ENCODE measurements at places on chromosomes 1 and 21. TPM values are rescaled to one million over a fixed set of nuclear protein-coding genes. Genes with fewer than 3 reads are reported as not detected.

FCRL6 gene
- total RNA-seq, result not detected

HTR6 gene
- not detected for total RNA-seq

BGLAP gene
- 1.2 TPM for total RNA-seq

NECTIN4 gene
- not detected for total RNA-seq

COG2 gene
- 36.2 TPM for total RNA-seq

SPRR2B gene
- not detected for total RNA-seq

ADAMTS5 gene
- not detected for total RNA-seq

KDM5B gene
- total RNA-seq, result 88.5 TPM

IFNAR2 gene
- 19.1 TPM for total RNA-seq

AIM2 gene
- 0.22 TPM for total RNA-seq

CGN gene
- 0.27 TPM for total RNA-seq

DNA sequence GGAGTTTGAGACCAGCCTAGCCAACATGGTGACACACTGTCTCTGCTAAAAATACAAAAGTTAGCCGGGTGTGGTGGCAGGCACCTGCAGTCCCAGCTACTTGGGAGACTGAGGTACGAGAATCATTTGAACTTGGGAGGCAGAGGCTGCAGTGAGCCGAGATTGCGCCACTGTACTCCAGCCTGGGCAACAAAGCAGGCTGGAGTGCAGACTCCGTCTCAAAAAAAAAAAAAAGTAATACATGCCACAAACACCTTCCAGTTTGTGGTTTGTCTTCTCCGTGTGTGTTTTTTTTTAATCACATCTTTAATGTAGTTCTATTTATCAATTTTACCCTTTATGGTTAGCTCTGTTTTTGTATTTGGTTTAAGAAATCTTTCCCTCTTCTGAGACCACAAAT is 22.3 kb downstream of the POGZ start:
- no peak overlapping the region for H3K27ac ChIP-seq
- no peaks in the 10 kb centered on the region for H3K4me1 ChIP-seq
- no peak for DNase-seq
- no peak overlapping the region for H3K4me3 ChIP-seq
- H3K27me3 ChIP-seq, result no peaks in the 10 kb centered on the region

DNA sequence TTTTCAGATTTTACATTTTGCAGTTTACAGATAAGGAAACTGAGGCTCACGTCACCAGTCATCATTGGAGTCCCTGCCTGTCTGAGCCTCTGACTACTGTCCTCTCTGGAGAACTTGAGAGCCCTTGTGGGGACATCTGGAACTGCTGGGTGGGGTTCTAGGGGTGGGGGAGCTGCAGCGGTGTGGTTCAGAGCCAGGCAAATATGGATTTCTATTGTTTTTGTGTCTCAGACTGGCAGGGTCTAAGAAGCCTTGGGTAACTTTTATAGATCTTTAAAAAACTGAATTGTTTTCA is 46.9 kb downstream of the IER5 start:
- H3K36me3 ChIP-seq, result no peaks in the 10 kb centered on the region
- no peak overlapping the region for H3K4me3 ChIP-seq
- H3K4me1 ChIP-seq, result peaks cover 40% of the 10 kb centered on the region
- DNase-seq, result peak; percentile 77
- no peak overlapping the region for H3K27ac ChIP-seq

GRCh38 chr1:72521659-72522058 is 239.3 kb upstream of the NEGR1 start:
- H3K27me3 ChIP-seq, result no peaks in the 10 kb centered on the region
- no peak for DNase-seq
- H3K4me1 ChIP-seq, result no peaks in the 10 kb centered on the region

DNA sequence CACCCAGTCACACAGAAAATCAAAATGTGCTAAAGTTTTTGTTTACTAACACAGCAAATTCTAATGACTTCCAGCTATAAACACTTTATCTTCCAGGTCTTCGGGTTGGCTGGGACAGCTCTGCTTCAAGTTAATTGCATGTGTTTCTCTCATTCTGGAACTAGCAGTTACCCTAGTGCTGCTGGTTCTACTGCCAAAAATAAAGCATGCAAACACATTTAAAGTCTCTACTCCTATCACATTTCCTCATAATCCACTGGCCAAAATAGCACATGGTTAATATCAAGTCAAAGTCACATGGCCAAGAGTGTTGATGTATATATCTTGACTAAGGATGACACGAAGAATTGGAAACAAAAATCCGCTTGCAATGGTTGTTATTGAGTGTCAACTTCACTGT is 973.1 kb upstream of the ADGRL2 start:
- no peaks in the 10 kb centered on the region for H3K4me1 ChIP-seq
- no peaks in the 10 kb centered on the region for H3K36me3 ChIP-seq
- no peak for DNase-seq
- H3K27ac ChIP-seq, result no peak overlapping the region

DNA sequence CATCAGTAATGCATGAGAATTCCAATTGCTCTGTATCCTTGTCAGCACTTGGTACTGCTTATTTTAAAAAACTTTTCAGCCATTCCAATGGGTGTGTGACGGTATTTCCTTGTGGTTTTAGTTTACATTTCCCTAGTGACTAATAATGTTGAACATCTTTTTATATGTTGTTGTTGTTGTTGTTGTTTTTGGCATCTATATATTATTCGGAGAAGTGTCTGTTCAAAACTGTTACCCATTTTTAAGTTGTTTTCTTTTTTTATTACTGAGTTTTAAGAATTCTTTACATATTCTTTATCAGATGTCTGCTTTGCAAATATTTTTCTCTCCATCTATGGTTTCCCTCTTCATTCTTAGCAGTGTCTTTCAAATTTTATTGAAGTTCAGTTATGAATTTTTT is 231.1 kb upstream of the POU3F1 start:
- H3K27ac ChIP-seq, result no peak overlapping the region
- DNase-seq, result no peak
- H3K4me3 ChIP-seq, result no peak overlapping the region
- H3K4me1 ChIP-seq, result no peaks in the 10 kb centered on the region
- H3K36me3 ChIP-seq, result no peaks in the 10 kb centered on the region
- H3K27me3 ChIP-seq, result no peaks in the 10 kb centered on the region

GRCh38 chr1:2019571-2020309 is 595 bp downstream of the GABRD start:
- DNase-seq, result no peak
- no peak overlapping the region for H3K4me3 ChIP-seq
- no peak overlapping the region for H3K27ac ChIP-seq
- no peaks in the 10 kb centered on the region for H3K36me3 ChIP-seq

DNA sequence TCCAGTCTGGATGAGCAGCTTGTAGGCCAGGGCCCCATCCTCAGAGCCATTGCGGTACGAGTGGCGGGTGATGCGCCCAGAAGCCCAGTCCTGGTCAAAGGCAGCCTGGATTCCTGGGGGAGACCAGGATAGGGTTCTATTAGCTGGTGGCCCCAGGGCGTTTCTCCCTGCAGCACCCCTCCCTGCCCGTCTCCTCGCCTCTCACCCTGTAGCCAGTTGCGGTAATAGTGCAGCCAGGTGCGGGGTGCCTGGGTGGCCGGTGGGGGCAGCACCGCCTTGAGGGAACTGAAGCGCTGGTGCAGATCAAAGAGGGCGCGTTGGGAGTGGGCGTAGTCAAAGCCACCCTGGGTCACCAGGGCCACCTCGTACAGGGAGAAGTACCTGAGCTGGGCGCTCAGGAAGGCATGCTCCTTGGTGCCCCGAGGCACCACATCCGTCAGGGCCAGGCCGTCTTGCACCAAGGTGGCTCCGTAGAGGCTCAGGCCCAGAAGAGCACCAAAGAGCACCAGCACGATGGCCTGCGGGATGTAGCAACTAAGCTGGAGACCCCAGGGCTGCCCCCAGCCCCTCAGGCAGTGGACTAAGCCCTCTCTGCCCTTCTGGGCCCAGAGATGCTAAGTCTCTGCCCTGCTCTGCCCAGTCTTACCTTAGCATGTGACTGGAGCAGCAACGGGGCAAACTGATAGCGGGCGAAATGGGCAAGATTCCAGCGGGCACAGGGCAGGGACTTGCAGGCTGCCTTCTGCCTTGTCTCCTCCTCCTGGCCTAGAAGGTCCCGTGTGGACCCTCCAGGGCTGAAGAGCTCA is 15.7 kb downstream of the PTCH2 start:
- no peak overlapping the region for H3K27ac ChIP-seq
- peaks cover 29% of the 10 kb centered on the region for H3K4me1 ChIP-seq
- peak; percentile 38 for DNase-seq
- no peaks in the 10 kb centered on the region for H3K36me3 ChIP-seq
- no peaks in the 10 kb centered on the region for H3K27me3 ChIP-seq

- no peak overlapping the region for H3K4me3 ChIP-seq
- no peak overlapping the region for H3K27ac ChIP-seq
- H3K4me1 ChIP-seq, result no peaks in the 10 kb centered on the region
- no peak for DNase-seq
- H3K27me3 ChIP-seq, result peaks cover 69% of the 10 kb centered on the region
Observed at GRCh38 chr1:18965206-18966173, 9.0 kb upstream of the IFFO2 start.

- H3K4me3 ChIP-seq, result no peak overlapping the region
- no peaks in the 10 kb centered on the region for H3K36me3 ChIP-seq
- peaks cover 59% of the 10 kb centered on the region for H3K27me3 ChIP-seq
- no peaks in the 10 kb centered on the region for H3K4me1 ChIP-seq
- H3K27ac ChIP-seq, result no peak overlapping the region
Observed at GRCh38 chr1:204442376-204443259, 31.0 kb upstream of the PPP1R15B start.

- H3K4me3 ChIP-seq, result no peak overlapping the region
- no peaks in the 10 kb centered on the region for H3K4me1 ChIP-seq
- H3K27me3 ChIP-seq, result no peaks in the 10 kb centered on the region
Observed at GRCh38 chr1:161096015-161096414, 2.1 kb upstream of the KLHDC9 start.

GRCh38 chr1:19797827-19798226 is 1.9 kb downstream of the TMCO4 start:
- no peaks in the 10 kb centered on the region for H3K36me3 ChIP-seq
- DNase-seq, result no peak
- peaks cover 17% of the 10 kb centered on the region for H3K27me3 ChIP-seq
- H3K27ac ChIP-seq, result no peak overlapping the region
- peaks cover 6% of the 10 kb centered on the region for H3K4me1 ChIP-seq
- no peak overlapping the region for H3K4me3 ChIP-seq

GRCh38 chr21:35982717-35983116 is 77.6 kb downstream of the SETD4 start:
- no peaks in the 10 kb centered on the region for H3K4me1 ChIP-seq
- no peaks in the 10 kb centered on the region for H3K36me3 ChIP-seq
- H3K27me3 ChIP-seq, result peaks cover 24% of the 10 kb centered on the region
- DNase-seq, result no peak
- no peak overlapping the region for H3K4me3 ChIP-seq
- H3K27ac ChIP-seq, result no peak overlapping the region

GRCh38 chr1:15573477-15573876 is 11.4 kb downstream of the AGMAT start:
- H3K27me3 ChIP-seq, result no peaks in the 10 kb centered on the region
- DNase-seq, result no peak
- peaks cover 3% of the 10 kb centered on the region for H3K4me1 ChIP-seq
- peaks cover 26% of the 10 kb centered on the region for H3K36me3 ChIP-seq

GRCh38 chr1:40694353-40694874 is 2.9 kb downstream of the NFYC start:
- H3K36me3 ChIP-seq, result peaks cover 18% of the 10 kb centered on the region
- peaks cover 8% of the 10 kb centered on the region for H3K4me1 ChIP-seq
- H3K27me3 ChIP-seq, result no peaks in the 10 kb centered on the region
- no peak overlapping the region for H3K27ac ChIP-seq
- H3K4me3 ChIP-seq, result no peak overlapping the region

GRCh38 chr1:239758756-239759155 is 332.9 kb upstream of the FMN2 start:
- H3K4me3 ChIP-seq, result no peak overlapping the region
- H3K27me3 ChIP-seq, result no peaks in the 10 kb centered on the region
- H3K4me1 ChIP-seq, result no peaks in the 10 kb centered on the region
- H3K27ac ChIP-seq, result no peak overlapping the region
- no peaks in the 10 kb centered on the region for H3K36me3 ChIP-seq
- no peak for DNase-seq

GRCh38 chr1:245953876-245954660 is 553.0 kb downstream of the SMYD3 start:
- peaks cover 45% of the 10 kb centered on the region for H3K36me3 ChIP-seq
- H3K27me3 ChIP-seq, result no peaks in the 10 kb centered on the region
- peaks cover 30% of the 10 kb centered on the region for H3K4me1 ChIP-seq

DNA sequence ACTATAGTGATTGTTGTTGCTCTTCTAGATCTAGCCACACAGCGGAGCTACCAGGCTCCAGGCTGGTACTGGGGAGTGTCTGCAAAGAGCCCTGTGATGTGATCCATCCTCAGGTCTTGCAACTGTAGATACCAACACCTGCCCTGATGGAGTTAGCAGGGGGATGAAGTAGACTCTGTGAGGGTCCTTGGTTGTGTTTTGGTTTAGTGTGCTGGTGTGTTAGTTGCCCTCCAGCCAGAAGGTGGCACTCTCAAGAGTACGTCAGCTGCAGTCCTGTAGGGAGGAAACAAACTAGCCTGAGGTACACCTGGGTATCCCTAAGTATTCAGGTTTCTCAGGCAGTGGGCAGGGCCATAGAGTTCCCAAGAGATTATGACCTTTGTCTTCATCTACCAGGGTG is 81.2 kb upstream of the TMPRSS2 start:
- no peak overlapping the region for H3K27ac ChIP-seq
- H3K36me3 ChIP-seq, result no peaks in the 10 kb centered on the region
- DNase-seq, result no peak

DNA sequence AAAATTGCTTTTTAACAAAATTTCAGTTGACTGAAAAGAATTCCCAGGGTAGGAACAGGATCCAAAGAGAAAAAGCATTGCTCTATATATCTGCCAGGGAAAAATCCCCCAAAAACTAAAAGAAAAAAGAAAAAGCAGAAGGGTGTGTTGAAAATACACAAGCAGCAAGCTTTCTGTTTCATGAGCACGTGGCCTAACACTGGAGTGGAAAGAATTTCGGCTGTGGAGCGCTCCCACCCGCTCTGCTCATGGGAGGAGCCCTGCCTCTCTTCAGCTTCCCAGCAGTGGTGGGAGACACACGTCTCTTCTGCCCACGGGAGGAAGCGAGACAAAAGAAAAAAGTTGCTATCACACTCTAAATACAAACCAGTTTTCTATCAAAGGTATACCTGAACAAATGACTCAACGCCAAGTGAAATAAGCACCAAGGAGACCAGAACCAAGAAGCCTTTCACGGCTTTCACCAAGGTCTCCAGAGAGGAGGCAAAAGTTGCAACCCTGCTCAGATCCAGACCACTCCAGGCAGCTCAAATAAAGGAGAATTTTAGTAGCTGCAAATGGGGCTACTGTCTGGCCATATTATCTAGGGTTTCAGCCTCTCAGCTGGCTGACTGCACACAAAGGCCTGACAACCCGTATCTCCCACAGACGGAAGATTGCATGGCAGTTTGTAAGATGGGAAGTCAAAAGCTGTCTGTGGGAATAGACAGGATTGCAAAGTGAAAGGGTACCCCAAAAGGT is 29.5 kb upstream of the ZNF496 start:
- DNase-seq, result peak; percentile 51
- peak overlapping the region; percentile 72 for H3K27ac ChIP-seq
- H3K4me3 ChIP-seq, result no peak overlapping the region
- no peaks in the 10 kb centered on the region for H3K27me3 ChIP-seq
- H3K4me1 ChIP-seq, result no peaks in the 10 kb centered on the region

All from K562 (cell line).